Stimulated activated CD8-positive, alpha-beta memory T cell treated with anti-CD3 and anti-CD28 coated beads, Interleukin-15, amount 100 ng/mL, for 48 hours (primary cell): ENCODE measurements at places on chromosomes 6 and 20.

- peak; percentile 45 for DNase-seq
Measured at GRCh38 chr6:113632220-113632864, 224.8 kb upstream of the MARCKS start.

GRCh38 chr6:9178071-9178470, 742.7 kb upstream of the SLC35B3 start:
- no peak for DNase-seq

DNA sequence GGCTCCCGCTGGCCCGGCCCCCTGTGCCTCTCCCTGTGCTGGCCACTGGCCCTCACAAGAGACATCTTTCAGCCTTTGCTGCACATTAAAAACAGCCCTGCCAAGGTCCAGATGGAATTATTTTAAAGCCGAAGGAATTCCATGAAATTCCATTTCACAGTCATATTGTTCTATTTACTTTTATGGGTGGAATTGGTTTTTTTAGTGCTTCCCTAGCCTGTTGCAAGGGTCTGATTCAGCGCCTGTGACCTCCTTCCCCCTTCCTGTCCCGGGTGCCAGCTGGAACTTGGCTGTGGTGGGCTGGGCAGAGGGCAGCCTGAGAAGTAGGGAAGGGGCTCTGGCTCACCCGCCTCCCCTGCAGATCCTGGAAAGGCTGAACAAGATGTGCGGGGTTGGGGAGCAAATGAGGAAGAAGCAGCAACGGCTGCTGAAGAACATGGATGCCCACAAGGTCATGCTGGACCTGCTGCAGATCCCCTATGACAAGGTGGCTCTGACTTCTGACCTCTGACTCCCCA, 34.3 kb downstream of the UQCC2 start:
- DNase-seq = no peak

- no peak for DNase-seq
Measured at GRCh38 chr6:107083921-107084320, 31.4 kb downstream of the BEND3 start.

- DNase-seq = no peak
Measured at GRCh38 chr6:53119772-53120409, 28.8 kb downstream of the GCM1 start.

- no peak for DNase-seq
Measured at GRCh38 chr6:9009931-9010330, 574.6 kb upstream of the SLC35B3 start.
